ENCODE measurements at places on chromosomes 6 and 20.

- H3K27me3 ChIP-seq: no peaks in the 10 kb centered on the region
- no peaks in the 10 kb centered on the region for H3K4me1 ChIP-seq
- DNase-seq: peak; percentile 92
- no peak overlapping the region for H3K27ac ChIP-seq
- H3K4me3 ChIP-seq: no peak overlapping the region
Observed at GRCh38 chr6:168968228-168968627, 285.4 kb downstream of the THBS2 start.

- no peak overlapping the region for H3K27ac ChIP-seq
- H3K27me3 ChIP-seq: no peaks in the 10 kb centered on the region
- H3K4me3 ChIP-seq: no peak overlapping the region
- DNase-seq: peak; percentile 58
Observed at GRCh38 chr20:4949833-4950178, 51.5 kb downstream of the SLC23A2 start.

DNA sequence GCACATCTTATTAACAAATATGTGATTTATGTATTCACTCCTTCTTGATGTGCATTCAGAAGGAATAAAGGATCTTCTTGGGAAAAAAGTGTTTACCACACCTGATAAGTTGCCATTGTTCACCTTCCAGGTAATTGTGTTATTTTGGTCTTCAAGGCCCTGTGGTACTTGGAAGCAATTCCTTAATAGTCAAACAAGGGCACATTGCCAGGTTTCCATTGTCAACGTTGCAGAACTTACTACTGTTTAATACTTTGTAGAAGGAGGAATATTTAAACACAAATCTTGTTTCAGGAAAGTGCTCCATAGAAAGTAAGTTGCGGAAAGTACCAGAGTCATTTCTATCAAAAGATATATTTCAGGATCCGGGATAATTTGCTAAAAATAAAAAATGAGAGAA is 129.5 kb upstream of the SGK1 start:
- peaks cover 19% of the 10 kb centered on the region for H3K4me1 ChIP-seq
- no peaks in the 10 kb centered on the region for H3K27me3 ChIP-seq
- peak; percentile 52 for DNase-seq
- peak overlapping the region; percentile 87 for H3K27ac ChIP-seq
- no peaks in the 10 kb centered on the region for H3K36me3 ChIP-seq

DNA sequence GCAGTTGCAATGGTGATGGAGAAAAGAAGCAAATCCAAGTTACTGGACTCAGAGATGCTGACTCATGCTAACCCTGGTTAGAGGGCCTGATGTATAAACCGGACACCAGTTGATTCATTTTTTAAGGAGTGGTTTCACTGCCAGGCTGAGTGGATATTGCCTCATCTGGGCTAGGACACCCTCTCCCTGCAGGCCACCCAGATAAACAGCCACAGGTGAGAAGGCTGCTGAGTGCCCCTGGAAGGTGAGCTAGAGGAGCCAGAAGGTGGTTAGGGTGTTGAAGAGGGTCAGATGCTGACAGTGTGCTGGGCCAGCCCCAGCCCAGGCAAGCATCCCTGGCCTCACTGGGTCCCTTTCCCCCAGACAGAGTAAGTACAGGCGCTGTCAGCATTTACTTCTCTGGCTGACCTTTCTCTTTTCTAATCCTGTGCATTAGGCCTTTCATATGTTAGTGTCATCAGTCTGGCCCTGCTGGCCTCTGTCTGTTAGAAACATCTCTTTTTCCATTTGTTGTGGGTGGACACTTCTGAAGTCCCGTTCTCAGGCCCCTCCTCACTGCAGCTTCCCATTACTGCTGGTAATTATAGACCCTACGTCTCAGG is 13.5 kb downstream of the EPB41L1 start:
- no peak overlapping the region for H3K4me3 ChIP-seq
- no peaks in the 10 kb centered on the region for H3K27me3 ChIP-seq
- peaks cover 4% of the 10 kb centered on the region for H3K4me1 ChIP-seq
- H3K36me3 ChIP-seq: no peaks in the 10 kb centered on the region
- DNase-seq: peak; percentile 23
- no peak overlapping the region for H3K27ac ChIP-seq

DNA sequence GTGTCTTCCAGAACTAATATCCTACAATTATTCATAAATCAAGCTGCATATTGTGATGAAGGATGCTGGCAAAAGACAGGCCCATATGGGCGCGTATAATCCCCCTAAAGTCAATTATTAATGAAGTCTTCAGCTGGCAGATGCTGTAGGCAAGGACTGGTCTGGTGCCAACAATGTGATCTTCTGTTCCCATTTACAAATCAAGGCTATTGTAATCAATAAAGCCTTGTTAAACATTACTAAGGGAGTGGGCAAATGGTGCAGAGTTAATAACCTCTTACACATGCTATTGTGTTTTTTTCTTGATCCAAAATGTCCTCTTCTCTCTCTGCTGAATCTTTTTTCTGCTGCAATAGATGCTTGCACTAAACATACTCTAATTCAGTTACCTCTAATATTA is 119.0 kb downstream of the ALDH8A1 start:
- no peak overlapping the region for H3K27ac ChIP-seq
- H3K36me3 ChIP-seq: no peaks in the 10 kb centered on the region
- H3K4me1 ChIP-seq: peaks cover 10% of the 10 kb centered on the region
- DNase-seq: no peak
- no peak overlapping the region for H3K4me3 ChIP-seq

DNA sequence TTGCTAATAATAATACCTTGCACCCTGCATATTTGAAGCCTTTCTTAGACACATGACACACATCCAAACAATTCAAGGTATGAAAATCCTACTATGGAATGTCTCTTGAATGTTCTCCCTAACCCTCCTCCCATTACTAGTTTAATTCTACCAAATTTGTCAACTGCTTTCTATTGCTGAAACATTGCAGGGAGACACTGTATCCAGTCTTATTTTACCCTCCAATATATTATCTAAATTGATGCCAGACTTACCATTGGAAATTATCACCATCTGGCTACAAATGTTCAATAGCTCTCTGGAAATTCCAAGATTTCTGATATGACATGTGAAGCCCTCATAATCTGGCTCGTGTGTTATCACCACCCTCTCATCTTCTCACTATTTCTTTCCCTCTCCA is 1027.3 kb upstream of the CITED2 start:
- H3K27me3 ChIP-seq: no peaks in the 10 kb centered on the region
- no peaks in the 10 kb centered on the region for H3K36me3 ChIP-seq
- no peak overlapping the region for H3K4me3 ChIP-seq

GRCh38 chr20:49693435-49694171 is 20.1 kb downstream of the B4GALT5 start:
- no peak for DNase-seq
- H3K4me3 ChIP-seq: no peak overlapping the region
- H3K36me3 ChIP-seq: no peaks in the 10 kb centered on the region
- H3K27ac ChIP-seq: no peak overlapping the region

DNA sequence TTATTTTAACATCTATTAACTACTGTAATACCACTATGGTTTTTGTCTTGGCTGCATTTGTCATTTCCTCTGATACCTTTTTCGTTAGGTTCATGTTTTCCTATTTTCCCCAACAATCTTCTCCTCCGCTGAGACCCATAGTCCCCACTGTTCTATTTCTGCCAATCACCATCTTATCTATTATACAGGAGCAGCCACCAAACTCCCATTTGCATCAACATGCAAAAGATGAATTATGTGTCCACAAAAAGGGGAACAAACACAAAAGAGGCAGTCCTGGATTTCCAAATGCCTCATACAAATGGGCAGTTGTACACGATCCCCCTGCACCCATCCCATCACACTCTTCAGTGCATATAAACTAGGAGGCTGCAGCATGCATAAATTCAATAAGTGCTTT is 121.7 kb upstream of the MYLIP start:
- H3K36me3 ChIP-seq: no peaks in the 10 kb centered on the region
- H3K4me3 ChIP-seq: no peak overlapping the region
- no peak for DNase-seq
- no peak overlapping the region for H3K27ac ChIP-seq
- no peaks in the 10 kb centered on the region for H3K4me1 ChIP-seq

GRCh38 chr20:56788041-56788670 is 159.1 kb downstream of the TFAP2C start:
- DNase-seq: peak; percentile 96
- peak overlapping the region; percentile 7 for H3K4me3 ChIP-seq
- no peaks in the 10 kb centered on the region for H3K36me3 ChIP-seq
- no peaks in the 10 kb centered on the region for H3K27me3 ChIP-seq
- H3K27ac ChIP-seq: peak overlapping the region; percentile 89

- peaks cover 4% of the 10 kb centered on the region for H3K36me3 ChIP-seq
- no peak for DNase-seq
- no peaks in the 10 kb centered on the region for H3K4me1 ChIP-seq
- H3K27ac ChIP-seq: no peak overlapping the region
- H3K4me3 ChIP-seq: no peak overlapping the region
Observed at GRCh38 chr6:130206479-130206878, 16.3 kb downstream of the SAMD3 start.

DNA sequence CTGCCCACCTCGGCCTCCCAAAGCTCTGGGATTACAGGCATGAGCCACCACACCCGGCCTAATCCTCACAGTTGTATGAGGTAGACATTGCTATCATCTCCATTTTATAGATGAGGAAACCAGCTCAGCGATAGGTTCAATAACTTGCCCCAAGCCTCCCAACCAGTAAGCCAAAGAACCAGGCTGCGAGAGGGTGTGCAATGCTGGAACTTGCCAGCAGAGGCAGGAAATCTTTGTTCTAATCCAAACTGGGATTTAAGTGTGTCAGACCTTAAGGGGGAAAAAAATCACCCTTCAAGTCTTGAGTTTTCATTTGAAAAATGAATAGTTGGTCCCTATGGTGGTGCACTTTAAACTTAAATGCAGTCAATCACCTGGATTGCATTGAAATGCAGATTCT is 20.1 kb upstream of the RNGTT start:
- H3K4me1 ChIP-seq: no peaks in the 10 kb centered on the region

DNA sequence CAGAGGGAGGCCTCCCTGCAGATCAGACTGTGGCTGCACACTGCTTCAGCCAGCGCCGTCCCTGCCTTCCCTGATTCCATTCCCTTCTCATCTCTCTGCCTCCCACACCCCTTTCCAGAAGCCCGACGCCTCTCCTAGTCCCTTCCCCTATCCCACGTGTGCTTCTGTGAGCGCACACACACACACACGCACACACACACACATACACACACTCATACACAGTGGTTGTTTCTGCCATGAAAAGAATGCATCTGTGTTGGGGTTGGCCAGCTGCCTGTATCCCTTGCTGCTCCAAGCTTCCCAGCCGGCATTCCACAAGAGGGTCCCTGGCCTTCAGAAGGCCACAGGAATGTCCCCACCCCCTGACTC is 51.7 kb downstream of the MOCS1 start:
- peak overlapping the region; percentile 94 for H3K27ac ChIP-seq
- peak overlapping the region; percentile 9 for H3K4me3 ChIP-seq
- H3K36me3 ChIP-seq: no peaks in the 10 kb centered on the region

GRCh38 chr6:6866656-6867403 is 240.9 kb upstream of the RREB1 start:
- no peak for DNase-seq
- H3K27ac ChIP-seq: no peak overlapping the region

DNA sequence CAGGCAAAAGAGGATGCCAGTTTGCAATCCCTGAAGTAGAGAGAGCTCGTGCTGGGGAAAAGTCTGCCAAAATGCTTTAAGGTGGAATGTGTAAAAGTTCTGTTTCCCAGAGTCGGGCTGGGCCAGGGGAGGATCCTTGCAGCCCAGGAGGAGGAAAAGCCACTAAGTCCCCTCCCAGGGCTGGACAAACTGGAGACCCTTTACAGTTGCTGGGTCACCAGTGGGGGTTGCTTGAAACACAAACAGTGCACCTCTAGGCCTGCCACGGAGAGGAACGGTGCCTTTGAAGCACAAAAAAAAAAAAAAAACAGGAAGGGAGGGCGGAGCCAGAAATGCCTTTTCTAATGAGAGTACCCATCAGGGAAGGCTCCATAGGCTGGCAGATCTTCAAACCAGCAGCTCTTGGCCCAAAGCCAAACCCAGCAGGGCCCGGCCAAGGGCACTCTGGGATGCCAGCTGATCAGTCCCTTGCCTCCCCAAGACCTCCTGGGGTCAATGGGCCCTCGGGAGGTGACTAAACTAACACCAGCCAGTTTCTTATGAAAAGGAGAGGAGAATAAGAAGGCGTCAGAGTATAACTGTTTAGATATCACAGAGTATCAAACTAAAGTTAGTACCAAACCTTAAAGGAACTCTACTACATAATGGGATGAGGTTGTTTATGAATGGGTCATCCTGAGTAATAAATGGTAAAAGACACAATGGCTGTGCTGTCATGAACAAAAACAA is 23.7 kb downstream of the HLA-A start:
- H3K27me3 ChIP-seq: no peaks in the 10 kb centered on the region
- peak overlapping the region; percentile 42 for H3K27ac ChIP-seq
- peak; percentile 15 for DNase-seq
- H3K4me3 ChIP-seq: peak overlapping the region; percentile 23
- no peaks in the 10 kb centered on the region for H3K36me3 ChIP-seq

DNA sequence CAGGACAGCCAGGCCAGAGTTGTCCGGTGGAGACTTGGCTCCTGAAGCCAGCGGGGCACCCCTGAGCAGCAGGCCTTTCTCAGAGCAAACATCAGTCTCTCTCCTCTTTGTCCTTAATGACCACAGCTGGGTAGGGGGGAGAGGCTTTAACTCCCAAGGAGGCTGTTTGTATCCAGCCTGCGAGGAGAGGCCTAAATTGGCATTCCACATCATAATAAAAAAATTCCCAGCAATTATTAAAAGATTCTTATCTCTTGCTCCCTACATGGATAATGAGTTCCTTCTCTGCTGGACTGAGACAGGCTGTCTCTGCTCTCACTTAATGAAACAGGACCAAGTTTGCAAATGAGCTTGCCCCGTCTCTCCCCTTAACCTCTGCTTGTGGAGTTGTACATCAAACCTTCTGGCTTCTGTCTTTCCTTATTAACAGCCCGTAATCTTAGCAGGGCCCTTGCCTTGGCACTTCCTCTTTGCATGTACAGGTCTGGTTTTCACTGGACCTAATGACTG is 838.2 kb downstream of the MAFB start:
- H3K27me3 ChIP-seq: no peaks in the 10 kb centered on the region
- no peaks in the 10 kb centered on the region for H3K36me3 ChIP-seq
- H3K4me3 ChIP-seq: no peak overlapping the region

GRCh38 chr20:32638848-32639247 is 34.9 kb downstream of the C20orf203 start:
- H3K36me3 ChIP-seq: no peaks in the 10 kb centered on the region
- peak; percentile 22 for DNase-seq
- peaks cover 16% of the 10 kb centered on the region for H3K4me1 ChIP-seq
- no peak overlapping the region for H3K4me3 ChIP-seq
- no peak overlapping the region for H3K27ac ChIP-seq

DNA sequence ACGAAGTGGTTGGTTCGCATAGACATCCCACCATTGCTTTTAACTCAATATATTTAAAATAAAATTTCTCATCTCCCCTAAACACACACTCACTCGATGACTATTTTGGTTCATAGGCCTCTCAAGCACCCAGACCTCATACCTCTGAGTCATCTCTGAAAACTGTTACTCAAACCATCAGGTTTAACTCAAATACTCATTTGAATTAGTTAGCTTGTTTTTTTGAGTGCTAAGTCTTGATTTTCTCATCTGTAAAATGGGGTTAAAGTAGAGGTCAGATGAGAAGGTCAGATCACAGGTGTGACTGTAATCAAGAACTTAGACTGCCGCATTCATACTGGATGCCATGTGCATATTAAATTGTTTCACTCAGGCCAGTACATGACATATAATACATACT is 243.9 kb upstream of the TENT5A start:
- H3K27ac ChIP-seq: peak overlapping the region; percentile 94
- no peaks in the 10 kb centered on the region for H3K27me3 ChIP-seq
- no peak overlapping the region for H3K4me3 ChIP-seq
- DNase-seq: peak; percentile 92

- peaks cover 20% of the 10 kb centered on the region for H3K4me1 ChIP-seq
- H3K36me3 ChIP-seq: no peaks in the 10 kb centered on the region
- no peak for DNase-seq
- H3K27me3 ChIP-seq: no peaks in the 10 kb centered on the region
- no peak within 1 kb of the TSS for H3K27ac ChIP-seq
Observed at GRCh38 chr6:36129941-36130666, at the start of gene MAPK13. TSS of gene MAPK13 (plus strand) at chr6:36130513. CDS start at chr6:36130583, 70 bp downstream.
